Activated naive CD4-positive, alpha-beta T cell (primary cell): ENCODE measurements at places on chromosomes 12 and 14.

DNA sequence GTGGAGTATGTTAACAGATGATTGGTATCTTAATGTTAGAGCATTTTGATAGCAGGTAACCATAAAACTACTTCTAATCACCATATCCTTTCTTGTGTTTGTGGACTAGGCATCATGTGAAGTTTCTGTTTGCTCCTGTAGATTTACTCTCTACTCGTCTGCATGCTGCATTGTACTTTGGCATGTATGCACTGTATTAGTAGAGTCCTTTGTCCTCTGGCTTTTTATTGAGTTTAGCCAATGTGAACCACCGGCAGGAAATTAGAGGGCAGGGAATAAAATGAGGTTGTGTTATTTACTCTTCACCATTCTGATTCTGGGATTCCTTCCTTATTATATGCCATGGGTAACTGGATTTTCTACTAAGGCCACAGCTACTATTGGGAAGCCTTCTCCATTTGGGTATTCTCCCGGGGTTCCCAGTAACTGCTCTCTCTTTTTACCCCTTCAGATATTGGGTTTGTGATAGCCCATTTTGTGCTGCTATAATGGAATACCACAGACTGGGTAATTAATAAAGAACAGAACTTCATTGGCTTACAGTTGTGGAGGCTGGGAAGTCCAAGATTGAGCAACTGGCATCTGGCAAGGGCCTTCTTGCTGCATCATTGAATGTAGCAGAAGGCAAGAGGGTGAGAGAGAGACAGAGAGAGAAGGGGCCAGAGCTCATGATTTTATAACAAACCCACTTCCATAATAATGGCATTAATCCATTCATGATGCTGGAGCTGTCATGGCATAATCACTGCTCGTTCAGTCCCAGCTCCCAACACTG, 22.4 kb downstream of the FAM177A1 start:
- no peak for DNase-seq

DNA sequence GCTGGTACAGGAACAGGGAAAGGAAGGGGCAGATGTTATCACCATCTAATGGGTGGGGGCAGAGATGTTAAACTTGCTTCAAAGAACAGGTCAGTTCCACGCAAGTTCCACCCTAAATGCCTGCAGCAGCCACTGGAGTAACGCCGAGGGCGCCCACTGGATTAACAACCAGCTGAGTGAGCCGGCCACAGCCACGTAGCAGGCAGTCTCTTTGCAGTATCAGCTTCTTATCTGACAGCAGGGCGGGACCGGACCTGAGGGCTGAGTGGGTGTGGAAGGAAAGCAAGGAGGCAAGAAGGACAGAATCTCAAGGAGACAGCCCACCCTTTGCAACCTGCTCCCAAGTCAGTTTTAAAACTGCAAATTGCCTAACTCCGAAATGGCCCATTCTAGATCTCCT, 38.4 kb upstream of the FOXN3 start:
- DNase-seq: no peak

- no peak for DNase-seq
Observed at GRCh38 chr12:12539028-12539810, 23.4 kb downstream of the DUSP16 start.

- no peak for DNase-seq
Observed at GRCh38 chr12:8566525-8566924, 25.8 kb upstream of the CLEC4E start.

DNA sequence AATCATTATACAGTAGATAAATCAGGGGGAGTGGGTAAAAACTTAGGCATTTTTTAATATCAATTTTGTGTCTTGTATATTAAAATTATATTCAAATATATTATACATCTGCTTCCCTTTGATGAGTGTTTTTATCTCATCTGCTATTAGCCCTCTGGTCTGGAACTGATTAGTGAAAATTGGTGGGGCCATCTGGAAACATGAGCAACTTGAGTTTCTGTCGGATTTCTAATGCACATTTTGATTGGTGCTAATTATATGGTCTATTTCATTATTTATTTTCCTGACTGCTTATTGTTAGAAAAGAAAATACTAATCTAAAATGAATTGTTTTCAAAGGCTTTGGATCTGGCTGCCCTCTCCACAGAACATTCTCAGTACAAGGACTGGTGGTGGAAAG, 28.2 kb downstream of the TTC8 start:
- DNase-seq: no peak

DNA sequence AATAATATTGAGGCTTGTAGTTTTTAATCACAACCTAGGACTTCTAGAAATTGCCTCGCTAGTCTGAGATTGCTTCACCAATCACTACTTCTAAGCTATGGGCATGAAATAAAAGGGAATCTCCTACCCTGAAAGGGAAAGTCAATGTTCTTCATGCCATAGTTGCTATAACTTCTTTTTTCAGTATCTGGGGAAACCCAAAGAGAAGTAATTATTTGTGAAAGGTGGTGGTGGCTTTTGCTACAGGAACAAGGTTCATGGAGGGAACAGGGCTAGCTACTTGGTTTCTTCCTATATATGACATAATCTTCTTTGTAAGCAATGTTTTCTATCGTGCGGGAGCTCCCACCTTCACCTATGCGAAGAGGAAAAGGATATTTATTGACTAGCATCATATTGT, 61.6 kb upstream of the DNM1L start:
- no peak for DNase-seq

DNA sequence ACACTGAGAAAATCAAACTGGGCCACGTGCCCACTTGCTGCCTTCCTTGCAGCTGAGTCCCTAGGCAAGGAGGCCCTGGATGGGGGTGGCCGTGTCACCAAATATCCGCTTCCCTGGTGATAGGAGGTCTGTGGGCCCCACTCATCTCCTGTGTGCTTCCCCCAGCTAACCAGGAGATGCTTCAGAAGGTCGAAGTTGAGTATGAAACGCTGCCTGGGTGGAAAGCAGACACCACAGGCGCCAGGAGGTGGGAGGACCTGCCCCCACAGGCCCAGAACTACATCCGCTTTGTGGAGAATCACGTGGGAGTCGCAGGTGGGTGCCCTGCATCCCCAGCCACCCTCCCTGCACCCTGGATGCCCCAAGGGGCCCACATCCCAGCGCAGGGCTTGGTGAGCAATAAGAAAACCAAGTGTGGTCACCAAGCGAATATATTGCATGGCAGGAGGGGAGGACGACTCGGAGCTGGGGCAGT, 6.8 kb upstream of the SIVA1 start:
- no peak for DNase-seq
